ENCODE measurements at places on chromosomes 7 and 10.

GRCh38 chr7:38321515-38321944 is 48.1 kb upstream of the TARP start:
- no peak for ATAC-seq

GRCh38 chr10:99784727-99785441 is 2.4 kb downstream of the ABCC2 start:
- ATAC-seq: no peak

DNA sequence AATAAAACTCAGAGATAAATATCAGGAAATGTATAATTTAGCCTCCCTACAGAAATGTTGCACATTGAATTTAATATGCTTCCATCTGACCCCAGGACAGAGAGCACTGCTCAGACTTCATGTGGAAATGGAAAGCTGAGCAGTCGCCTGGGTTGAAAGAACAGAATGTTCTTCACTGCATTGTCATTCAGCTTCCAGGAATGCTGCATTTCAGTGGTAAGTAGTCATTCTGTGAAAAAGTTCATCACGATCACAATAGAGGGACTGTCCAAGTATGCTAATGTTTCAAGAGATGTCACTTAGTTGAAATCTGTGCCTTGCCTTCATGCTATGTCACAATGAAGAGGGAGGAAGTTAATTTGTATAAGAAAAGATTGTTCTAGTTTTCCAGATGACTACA is 147.3 kb downstream of the NRCAM start:
- ATAC-seq: peak; percentile 93

DNA sequence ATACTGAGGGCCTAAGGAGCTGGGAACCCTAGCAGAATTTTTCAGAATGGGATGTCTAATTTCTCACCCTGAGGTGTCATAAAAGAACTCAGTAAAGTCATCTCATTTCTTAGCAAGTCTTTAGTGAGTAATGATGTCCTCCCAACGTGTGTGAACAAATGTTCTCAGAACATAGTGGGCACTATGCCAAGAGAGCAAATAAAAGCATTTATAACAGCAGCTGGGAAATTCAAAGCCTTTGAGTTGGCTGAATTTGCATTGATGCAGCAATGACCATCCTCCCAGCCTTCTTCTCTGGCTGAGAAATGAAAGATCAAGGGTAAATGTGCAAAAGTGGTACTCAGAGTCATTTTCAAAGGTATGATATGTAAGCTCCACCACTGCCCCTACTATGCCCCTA is 109.4 kb downstream of the FAM107B start:
- peak; percentile 59 for ATAC-seq

DNA sequence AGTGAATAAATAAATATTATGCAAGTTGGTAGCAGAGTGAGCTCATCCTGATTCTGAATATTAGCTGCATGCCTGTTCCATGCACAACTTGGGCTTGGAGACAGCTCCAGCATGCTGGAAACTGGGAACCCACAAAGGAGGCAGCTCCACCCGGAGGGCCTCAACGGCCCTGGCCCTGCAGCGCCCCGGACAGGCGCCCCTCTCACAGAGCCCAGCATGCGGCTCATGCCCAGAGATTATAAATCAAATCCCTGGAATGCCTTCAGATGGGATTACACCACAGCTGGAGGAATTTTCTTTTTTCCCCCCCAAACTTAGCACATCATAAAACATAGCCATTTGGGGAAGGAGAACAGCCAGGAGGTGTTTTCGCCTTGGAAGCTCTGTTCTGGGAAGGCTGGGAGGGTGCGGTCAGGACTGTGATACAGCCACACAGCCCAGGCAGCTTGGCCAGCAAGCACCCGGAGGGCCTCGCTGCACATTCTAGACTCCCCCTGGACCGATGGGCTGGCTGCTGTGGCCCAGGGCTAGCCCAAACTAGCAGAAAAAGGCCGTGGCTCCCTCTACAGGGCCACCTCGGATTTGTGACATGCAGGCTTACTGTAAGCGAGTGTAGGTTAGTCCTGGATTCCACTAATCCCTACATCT is 102.4 kb downstream of the PTPN20 start:
- ATAC-seq: no peak

GRCh38 chr7:29434380-29434768 is 129.3 kb upstream of the PRR15 start:
- ATAC-seq: no peak

DNA sequence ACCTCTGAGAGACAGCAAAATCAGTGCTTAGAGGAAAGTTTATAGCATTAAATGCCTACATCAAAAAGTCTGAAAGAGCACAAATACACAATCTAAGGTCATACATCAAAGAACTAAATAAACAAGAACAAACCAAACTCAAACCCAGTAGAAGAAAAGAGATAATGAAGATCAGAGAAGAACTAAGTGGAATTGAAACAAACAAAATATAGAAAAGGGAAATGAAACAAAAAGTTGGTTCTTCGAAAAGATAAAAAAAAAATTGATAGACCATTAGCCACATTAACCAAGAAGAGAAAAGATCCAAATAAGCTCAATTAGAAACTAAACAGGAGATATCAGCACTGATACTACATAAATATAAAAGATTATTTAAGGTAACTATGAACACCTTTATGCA is 280.0 kb upstream of the NRG3 start:
- ATAC-seq: no peak

GRCh38 chr10:89645742-89646172 is 715 bp upstream of the PANK1 start:
- ATAC-seq: no peak

- ATAC-seq: peak; percentile 3
Observed at GRCh38 chr7:75915416-75916156, 631 bp downstream of the POR start.

GRCh38 chr7:16841681-16842080 is 36.9 kb upstream of the AGR2 start:
- ATAC-seq: no peak

DNA sequence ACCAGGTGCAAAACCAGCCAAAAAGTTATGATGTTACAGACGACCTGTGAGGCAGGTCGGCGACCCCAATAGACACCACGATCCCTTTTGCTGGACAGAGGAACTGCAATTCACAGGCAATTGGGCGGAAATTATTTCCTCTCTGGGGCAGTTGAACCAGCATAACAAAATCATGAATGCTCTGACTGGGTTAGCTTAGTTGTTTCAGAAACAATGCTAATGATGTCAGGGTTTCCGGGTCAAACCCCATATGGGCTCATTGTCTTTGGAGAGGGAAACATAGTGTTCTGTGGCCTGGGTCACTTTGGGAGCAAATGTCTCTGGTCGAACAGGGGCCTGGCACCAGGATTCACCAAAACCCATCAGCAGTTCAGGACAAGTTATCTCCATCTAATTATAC is 669.1 kb upstream of the NRP1 start:
- ATAC-seq: no peak

GRCh38 chr10:21811245-21811585 is 192.3 kb downstream of the DNAJC1 start:
- ATAC-seq: peak; percentile 28

- no peak for ATAC-seq
Observed at GRCh38 chr10:63173468-63174232, 40.5 kb downstream of the NRBF2 start.

GRCh38 chr10:5904227-5904626 is 14.2 kb downstream of the FBH1 start:
- no peak for ATAC-seq

- ATAC-seq: peak; percentile 54
Observed at GRCh38 chr10:60735244-60735643, 43.0 kb upstream of the CDK1 start.

DNA sequence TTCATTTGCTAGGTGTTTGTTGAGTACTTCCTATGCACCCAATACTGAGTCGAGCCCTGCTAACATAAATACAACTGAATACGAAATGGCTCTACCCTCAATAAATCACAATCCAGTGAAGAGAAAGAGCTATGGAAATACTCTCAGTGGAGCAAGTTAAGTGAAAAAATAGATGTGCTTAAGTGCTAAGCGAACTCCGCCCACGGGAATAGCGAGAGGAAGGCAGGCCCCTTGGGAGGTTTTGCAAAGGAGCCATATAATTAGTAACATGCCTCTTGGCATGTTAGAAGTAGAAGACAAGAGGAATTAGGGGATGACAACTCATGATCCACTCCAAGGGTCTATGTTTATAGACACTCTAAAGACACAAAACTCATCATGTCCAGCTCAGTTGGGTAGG is 42.8 kb upstream of the TSPAN33 start:
- no peak for ATAC-seq

DNA sequence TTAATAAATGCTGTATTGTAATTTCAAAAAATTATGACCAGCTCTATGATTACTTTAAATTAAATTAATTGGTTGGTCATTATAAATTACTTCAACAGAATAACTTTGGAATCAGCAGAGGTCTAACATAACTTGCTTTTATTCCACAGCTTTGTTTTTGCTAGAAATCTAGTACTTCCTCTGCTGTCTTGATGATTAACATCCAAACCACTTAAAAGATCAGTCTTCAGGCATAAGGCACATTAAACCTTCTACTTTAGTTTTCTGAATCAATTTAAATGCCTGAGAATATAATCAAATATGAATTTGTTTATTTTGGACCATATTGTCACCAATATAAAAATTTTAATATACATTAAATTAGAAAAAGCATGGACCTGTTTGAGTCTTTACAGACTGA is 465.3 kb downstream of the ARL4A start:
- no peak for ATAC-seq

DNA sequence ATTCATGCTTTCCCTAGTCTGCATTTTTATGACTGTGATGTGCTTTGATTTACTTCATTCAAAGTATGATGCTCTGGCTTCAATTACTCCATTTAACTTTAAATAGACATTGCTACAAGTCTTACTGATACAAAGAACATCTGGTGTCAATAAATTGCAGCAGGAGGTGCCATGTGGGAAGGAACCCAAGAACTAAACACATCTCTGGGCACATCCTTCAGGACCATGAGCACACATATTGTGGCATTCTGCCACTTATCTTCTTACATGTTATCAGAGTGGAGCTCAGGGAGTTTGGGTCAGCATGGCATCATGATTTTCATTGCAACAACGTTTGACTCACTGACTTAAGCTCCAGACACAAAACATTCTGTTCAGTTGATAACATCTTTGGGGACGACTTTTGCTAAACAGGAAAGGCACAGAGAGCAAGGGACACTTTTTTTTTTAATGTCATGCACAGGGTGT is 227.0 kb downstream of the DKK1 start:
- no peak for ATAC-seq

Measured in esophagus mucosa (tissue), 1 donor.